ENCODE measurements at places on chromosomes 3 and 15.

DNA sequence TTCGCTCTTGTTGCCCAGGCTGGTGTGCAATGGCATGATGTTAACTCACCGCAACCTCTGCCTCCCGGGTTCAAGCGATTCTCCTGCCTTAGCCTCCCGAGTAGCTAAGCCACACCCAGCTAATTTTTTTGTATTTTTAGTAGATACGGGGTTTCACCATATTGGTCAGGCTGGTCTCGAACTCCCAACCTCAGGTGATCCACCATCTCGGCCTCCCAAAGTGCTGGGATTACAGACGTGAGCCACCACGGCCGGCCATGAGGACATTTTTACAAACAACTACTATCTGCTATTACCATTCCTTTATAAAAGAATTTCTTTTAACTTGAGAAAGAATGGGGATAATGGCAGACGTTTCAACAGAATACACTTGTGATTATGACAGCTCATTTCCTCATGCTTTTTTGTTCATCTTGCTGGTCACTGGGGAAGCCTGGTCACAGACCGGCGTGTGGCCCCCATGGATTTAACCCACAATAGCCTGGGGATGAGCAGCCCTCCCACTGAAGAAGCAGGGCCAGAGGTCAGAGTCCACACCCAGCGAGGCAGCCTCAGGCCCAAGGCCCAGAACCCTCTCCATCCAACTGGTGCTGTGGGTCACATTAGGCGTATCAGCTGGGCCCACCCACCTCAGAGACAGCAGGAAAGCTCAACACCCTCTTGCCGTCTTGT, 112.0 kb downstream of the LIPC start:
- no peak for DNase-seq

GRCh38 chr3:53229606-53230005, 26.2 kb downstream of the TKT start:
- no peak for DNase-seq

- DNase-seq = no peak
Measured at GRCh38 chr3:184740509-184741258, 28.8 kb upstream of the MAGEF1 start.

DNA sequence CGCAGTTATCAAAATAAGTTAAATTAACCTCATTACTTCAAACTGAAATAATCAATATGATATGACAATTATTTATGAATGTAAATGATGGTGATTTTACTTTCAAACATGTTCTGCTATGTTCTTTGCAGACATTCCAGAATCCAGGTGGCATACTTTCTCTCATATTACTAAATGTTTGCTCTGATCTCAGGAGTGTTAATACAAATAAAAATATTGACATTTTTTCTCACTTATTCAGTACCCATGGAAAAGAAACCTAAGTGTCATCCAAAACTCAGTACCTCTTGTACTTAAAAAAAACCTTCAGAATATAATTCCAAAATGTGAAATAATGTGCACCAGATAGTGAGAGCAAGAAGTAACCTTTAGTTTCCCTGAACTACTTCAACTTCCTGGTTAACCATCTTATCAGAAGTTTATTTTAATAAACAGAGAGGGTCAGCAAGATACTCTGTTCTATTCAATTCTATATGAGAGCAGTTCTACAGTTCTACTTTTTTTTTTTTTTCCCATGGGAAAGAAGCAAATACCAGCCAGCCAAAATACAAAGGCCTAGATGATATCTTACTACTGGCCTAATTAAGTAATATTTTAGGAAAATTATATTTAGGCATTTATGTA, 494.1 kb downstream of the MECOM start:
- no peak for DNase-seq

DNA sequence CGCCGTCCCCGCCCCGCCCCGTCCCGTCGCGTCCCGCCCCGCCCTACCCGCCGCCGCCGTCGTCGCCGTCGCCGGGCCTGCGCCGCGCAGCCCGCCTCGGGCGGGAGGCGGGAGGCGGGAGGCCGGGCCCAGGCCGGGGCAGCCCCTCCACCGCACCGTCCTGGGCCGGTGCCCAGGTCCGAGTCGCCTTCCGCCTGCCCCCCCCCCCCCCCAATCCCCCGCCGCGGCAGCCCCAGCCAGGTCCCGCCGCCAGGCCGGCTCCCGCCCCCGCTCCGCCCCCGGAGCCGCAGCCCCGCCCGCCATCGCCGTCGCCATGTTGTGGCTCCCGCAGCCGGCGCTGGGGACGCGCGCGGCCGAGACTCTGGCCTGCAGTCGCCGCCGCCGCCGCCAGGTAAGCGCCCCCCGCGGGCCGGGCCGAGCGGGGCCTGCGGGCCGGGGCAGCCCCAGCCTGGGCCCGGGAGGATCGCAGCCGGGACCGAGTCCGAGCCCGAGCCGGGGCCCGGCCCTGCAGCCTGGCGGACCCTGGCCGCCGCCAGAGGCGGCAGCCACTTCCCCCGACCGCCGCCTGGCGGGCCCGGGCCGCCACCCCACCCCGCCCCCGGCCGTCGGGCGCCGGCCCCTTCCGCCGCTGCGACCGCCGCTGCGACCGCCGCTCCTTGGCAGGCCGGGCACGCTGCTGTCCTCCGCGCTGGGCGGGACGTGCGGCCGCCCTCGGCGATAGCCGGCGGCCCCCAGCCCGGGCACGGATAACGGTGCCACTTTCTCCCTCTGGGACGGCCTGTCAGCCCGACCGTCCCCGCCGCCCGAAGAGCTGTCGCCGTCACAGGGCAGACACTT, at the start of gene ZNF592:
TSS of gene ZNF592 (plus strand) at position 319 of the 837 bp plus-strand sequence. CDS start 34,084 bp downstream, outside the sequence.
- DNase-seq = peak; percentile 76

DNA sequence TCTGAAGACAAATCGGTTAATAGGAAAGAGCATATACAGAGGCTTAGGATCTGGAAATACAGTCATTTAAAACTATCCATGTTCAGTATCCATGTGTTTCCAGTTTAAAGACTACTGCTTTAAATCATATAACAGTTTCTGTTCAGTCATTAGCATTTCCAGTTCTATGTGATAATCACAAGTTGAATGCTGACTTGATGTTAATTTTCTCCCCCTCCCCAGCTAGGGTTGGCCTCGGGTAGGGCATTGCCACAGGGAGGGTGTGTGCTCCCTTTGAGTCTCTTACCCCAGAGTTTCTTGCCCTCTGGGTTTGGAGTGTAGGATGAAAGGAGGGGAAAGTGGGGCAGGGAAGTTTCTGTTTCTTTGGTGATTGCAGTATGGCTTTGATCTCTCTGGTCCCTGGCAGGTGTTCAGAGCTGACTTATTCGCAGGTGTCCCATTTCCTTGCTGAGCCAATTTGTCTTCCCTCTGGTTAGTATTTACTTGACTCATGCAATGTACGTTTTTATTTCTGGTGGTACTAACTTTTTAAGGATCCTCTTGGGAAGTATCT, 86.3 kb downstream of the SH3GL3 start:
- DNase-seq = no peak

- no peak for DNase-seq
Measured at GRCh38 chr3:149042789-149043386, 43.4 kb downstream of the HLTF start.

- DNase-seq = no peak
Measured at GRCh38 chr3:178736300-178736699, 200.1 kb downstream of the KCNMB2 start.

DNA sequence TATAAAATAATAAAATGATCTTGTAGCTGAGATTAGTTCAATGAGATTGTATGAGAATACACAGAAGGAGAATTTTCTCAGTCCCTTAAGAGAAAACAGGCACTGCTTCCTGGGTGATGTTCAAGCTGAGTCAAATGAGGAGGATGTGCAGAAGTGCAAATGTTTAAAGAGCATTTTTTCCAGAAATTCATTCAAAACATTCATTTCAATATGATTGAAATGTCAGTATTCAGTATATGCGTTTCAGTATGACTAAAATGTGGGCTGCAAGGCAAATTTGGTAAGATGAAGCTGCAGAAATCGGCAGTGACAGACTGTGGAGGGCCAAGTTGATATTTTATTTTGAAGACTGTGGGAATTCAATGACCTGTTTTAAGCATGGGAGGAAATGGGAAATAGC, 19.3 kb upstream of the PYDC2 start:
- DNase-seq = no peak

- no peak for DNase-seq
Measured at GRCh38 chr3:14244521-14245247, 66.1 kb downstream of the LSM3 start.

GRCh38 chr3:127143172-127143571, 49.8 kb upstream of the PRR23E start:
- no peak for DNase-seq

GRCh38 chr3:115436767-115437301, 186.5 kb upstream of the GAP43 start:
- peak; percentile 16 for DNase-seq

DNA sequence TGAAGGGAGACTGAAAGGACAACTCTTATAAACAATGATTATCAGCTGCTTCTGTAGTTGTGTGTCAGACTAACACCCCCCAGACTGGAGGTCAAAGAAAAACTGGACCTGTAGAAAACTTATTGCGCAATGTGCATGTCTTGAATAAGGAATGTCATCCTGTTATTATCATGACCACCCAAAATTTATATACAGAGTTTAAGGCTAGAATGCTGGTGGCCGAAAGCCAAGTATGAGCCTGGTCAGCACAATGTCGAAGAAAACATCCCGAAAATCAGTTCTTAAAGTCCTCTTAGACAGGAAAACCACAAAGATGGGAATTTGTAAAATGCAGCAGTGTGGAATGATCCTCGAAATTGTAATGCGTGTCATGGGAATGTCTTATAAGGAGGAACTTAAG, 29.3 kb downstream of the RFTN1 start:
- no peak for DNase-seq

DNA sequence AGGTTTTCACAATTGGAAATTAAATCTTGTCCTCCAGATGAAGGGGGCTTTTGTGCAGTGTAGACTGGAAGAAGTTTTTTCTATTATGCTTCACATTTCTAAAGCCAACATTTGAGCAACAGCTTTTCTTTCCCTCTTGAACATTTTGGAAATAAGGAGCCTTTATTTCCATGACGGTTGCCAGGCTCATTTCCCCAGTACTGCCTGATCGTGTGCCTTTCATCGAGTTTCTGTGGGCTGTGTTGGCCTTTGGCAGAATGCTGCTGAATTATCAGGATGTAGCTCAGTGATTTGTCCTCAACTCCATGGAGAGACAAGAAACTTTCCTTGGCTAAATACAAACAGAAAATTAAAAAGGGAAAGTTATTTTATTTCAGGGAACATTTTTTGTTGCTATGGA, 314.8 kb upstream of the LRRC3B start:
- no peak for DNase-seq

DNA sequence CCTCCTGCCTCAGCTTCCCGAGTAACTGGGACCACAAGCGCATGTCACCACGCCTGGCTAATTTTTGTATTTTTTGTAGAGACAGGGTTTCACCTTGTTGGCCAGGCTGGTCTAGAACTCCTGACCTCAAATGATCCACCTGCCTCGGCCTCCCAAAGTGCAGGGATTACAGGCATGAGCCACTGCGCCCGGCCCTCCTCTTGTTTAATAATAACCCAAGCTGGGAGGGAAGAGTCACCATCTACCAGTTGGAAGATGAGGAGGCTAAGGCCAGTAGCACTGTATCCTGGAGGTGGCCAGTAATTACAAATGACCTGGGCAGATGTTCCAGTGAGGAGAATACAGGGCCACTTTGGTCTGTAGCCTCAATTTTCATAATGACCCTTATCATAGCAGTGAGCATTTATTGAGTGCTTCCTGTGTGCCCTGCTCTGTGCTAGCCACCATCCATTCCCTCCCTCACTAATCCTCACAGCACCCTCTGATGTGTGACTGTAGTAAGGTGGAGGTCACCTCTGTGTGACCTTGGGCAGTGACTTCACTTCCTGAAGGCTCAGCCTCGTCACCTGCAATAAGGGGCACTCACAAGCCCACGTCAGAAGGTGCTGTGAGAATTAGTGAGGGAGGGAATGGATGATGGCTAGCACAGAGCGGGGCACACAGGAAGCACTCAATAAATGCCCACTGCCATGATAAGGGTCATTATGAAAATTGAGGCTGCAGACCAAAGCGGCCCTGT, 64.2 kb downstream of the ABTB1 start:
- DNase-seq = no peak

- DNase-seq = no peak
Measured at GRCh38 chr3:42999212-42999611, 20.1 kb downstream of the GASK1A start.
